ENCODE measurements at places on chromosomes 5 and 9.

- no peak for DNase-seq
Measured at GRCh38 chr5:139678751-139679750, 30.9 kb downstream of the CXXC5 start.

DNA sequence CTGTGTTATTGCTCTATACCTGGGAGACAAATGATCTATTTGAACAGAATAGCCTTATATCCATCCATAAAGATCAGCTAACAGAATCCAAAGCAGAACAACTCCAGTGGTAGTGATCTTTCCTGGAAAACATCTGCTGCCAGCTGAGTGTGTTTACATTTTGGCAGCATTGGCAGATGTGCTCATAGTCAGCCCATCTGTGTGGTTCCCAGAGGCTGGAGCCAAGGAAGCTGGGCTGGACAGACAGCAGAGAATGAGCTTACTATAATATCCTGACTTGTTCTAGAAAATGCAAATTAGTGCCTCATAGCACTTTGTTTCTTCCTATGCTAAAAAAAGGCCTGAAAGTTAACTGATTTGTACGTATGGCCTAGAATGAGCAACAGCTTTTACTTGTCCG, 99.7 kb downstream of the ST8SIA4 start:
- DNase-seq = no peak

DNA sequence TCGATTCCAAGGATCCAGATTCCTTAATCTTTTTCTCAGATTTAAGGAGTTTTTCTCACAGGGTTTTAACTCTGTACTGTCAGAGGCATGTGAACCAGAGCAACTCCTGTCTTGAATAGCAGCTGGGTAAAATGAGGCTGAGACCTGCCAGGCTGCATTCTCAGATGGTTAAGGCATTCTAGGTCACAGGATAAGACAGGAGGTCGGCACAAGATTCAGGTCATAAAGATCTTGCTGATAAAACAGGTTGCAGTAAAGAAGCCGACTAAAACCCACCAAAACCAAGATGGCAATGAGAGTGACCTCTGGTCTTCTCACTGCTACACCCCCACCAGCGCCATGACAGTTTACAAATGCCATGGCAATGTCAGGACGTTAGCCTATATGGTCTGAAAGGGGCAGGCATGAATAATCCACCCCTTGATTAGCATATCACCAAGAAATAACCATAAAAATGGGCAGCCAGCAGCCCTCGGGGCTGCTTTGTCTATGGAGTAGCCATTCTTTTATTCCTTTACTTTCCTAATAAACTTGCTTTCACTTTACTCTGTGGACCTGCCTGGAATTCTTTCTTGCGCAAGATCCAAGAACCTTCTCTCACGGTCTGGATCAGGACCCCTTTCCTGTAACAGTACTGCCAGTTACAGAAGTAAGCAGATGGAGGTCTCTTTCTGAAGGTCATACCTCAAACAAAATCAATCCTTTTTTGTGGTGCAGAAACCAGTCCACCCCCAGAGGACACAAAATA, 87.1 kb downstream of the SLC38A9 start:
- no peak for DNase-seq

- DNase-seq = no peak
Measured at GRCh38 chr5:27947088-27947487, 908.7 kb upstream of the CDH9 start.

- no peak for DNase-seq
Measured at GRCh38 chr9:89494199-89494598, 3.7 kb downstream of the SEMA4D start.

DNA sequence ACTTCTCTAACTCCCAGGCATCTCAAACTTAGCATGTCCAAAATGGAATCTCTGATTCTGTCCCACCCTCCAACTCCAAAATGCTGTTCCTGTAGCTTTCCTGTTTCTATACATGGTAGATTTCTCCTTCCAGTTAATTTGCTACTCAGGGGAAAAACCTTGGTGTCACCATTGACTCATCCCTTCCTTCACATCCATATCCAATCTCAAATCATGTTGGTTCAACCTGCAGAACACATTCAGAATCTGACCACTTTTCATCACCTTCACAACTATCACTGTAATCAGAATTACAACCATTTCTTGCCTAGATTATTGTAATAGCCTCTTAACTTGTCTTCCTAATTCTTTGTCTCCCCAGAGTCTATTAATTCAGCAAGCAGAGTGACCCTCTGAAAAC, 10.8 kb downstream of the RIOK2 start:
- no peak for DNase-seq

DNA sequence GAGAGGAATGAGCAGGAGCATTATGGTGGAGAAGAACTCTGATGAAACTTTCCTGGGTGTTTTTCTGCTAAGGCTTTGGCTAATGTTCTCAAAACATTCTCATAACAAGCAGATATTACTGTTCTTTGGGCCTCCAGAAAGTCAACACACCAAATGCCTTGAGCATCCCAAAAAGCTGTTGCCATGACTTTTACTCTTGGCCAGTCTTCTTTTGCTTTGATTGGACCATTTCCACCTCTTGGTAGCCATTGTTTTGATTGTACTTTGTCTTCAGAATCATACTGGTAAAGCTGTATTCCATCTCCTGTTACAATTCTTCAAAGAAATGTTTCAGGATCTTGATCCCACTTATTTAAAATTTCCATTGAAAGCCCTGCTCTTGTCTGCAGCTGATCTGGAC, 139.6 kb downstream of the MAN2A1 start:
- no peak for DNase-seq

GRCh38 chr9:93065135-93065720, 6.7 kb downstream of the SUSD3 start:
- no peak for DNase-seq

DNA sequence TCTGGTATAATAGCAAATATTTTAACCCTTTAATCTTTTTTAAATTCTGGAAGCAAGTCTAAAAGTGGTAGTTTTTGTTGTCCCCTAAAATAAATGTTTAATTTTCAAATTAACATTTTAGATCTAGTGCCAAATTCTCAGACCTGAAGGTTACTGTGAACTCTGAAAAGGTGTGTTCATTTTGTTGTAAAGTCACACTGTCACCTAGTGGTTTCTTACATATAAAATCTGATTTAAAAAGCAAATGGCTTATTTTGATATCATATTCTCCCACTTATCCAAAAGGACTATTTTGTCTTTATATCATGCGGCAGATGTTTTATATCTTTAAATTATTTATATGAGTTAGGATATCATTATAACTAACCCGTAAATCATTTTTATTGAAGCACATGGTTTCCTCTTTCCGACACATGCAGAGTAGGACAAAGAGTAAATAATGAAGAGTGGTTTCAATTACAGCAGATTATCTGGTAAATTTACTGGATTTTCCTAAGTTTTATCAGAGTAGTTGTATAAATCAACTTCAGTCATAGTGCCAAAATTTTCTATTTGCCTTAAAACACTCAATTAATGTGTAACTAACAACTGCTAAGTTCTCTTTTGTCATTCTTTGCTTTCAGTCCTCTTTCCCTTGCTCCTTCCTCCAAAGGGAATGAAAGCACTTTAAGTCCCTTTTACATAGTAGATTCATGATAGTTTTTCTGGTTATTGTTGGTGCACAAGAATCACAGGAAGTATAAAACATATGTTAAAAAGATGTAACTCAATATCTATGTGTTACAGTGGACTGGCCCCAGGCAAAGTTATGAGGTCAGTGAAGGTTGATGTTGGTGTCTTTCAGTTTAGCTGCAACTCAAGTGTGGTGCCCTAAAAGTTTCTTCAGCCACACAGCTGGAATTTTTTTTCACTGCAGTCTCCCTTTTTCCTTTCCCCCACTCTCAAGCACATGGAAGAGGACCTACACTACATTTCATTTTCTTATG, 189.6 kb downstream of the COX7C start:
- DNase-seq = no peak

- no peak for DNase-seq
Measured at GRCh38 chr9:33065157-33066076, 11.1 kb downstream of the SMU1 start.

GRCh38 chr5:10856683-10857337, 95.8 kb upstream of the DAP start:
- DNase-seq = no peak

- DNase-seq = no peak
Measured at GRCh38 chr5:85340790-85341189, 956.1 kb upstream of the EDIL3 start.

DNA sequence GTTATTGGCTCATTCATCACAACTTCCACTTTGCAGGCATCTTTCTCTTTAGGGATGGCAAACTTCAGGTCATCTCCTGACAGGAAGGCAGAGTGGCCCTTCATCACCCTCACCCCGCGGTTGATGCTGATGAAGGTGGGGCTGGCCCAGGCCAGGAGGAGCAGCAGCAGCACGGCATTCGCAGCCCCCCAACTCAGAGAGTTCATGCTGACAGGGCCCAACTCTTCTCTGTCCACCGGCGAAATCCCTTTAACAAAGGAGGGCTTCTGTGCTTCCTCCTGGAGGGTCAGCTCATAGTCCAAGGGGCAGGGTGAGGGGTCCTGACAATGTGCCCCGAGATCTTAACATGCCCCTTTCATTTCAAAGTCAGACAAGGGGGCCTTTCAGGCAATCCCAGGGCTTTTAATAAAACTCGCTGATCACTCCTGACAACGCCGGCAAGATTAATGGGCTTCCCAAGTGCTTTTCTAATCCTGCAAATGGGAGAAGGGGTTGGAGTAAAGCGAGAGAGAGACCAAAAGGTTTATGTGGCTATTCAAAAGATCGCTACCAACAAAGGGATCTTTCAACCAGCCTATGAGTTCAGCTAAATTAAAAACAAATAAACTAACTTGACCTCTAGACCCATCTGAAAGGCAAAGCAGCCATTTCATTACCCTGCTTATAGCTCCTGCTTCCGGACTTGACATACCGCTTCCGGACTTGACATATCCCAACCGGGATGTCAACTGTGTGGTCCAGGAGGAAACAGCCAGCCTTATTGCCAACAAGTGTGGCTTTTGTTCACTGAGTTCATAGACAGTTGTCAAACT, 41.2 kb downstream of the FREM1 start:
- no peak for DNase-seq

DNA sequence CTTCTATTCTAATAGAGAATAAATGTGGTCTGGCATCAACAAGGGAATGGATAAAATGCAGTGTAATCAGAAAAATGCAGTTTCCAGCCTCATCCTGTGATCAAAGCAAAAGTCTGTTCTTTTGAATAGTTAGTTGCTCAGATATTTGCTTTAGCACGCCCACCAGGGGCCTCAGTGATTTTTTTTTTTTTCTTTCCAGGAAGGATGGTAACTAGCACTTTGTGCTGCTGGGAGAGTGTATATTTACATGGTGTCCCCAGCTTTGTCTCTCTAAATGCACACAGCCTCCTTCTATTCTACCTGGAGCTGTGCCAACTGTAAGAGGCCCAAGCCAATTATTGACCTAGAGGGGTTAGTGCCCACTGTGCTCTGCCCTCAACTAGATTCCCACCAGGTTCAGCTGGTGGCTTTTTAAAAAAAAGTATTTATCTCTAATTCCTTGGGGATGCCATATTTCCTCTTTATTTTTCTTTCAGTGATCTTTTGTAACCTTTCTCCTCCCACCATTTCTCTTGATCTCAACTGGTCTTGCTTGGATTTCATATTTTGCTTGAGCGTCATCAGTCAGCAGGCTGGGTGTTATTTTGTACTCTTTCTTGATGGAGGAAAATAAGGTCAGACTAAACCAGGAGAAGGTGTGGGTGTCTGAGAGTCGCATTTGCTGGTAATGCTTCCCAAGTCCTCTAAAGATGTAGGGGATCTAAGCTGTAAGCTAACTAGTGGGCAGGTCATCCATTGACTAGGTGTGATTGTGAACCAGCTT, 193.0 kb upstream of the C9orf72 start:
- no peak for DNase-seq

DNA sequence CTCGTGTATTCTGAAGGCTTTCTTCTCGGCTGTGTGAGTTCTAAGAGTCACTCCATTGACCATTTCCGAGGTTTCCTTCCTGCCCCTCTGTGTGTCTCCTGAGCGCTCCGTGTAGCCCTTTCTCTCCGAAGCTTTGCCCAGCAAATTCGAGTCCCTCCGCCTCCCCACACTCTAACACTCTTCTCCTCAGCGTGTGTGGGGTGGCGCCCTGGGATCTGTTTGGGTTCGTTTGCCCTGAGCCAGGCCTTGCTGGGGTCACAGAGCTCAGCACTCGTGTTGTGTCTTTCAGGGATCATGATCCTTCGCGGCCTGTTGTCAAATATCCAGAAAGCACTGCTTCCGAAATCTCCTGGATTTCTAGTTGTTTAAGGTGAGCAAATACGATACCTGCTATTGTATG, 5.6 kb upstream of the PAEP start:
- DNase-seq = no peak

DNA sequence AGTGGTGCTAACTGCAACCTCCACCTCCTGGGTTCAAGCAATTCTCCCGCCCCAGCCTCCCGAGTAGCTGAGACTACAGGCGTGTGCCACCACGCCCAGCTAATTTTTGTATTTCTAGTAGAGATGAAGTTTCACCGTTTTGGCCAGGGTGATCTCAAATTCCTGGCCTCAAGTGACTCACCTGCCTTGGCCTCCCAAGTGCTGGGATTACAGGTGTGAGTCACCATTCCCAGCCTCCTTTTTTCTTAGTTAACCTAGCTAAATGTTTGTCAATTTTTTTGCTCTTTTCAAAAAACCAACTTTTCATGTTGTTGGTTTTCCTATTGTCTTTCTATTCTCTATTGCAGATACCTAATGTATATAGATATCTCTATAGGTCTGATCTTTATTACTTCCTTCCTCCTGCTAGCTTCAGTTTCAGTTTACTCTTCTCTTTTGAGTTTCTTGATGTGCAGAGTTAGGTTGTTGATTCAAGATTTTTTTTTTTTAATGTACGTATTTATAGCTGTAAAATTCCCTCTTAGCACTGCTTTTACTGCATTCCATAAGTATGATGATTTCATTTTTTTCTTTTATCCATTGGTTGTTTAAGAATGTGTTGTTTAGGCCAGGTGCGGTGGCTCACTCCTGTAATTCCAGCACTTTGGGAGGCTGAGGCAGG, 32.9 kb downstream of the FGD3 start:
- no peak for DNase-seq

DNA sequence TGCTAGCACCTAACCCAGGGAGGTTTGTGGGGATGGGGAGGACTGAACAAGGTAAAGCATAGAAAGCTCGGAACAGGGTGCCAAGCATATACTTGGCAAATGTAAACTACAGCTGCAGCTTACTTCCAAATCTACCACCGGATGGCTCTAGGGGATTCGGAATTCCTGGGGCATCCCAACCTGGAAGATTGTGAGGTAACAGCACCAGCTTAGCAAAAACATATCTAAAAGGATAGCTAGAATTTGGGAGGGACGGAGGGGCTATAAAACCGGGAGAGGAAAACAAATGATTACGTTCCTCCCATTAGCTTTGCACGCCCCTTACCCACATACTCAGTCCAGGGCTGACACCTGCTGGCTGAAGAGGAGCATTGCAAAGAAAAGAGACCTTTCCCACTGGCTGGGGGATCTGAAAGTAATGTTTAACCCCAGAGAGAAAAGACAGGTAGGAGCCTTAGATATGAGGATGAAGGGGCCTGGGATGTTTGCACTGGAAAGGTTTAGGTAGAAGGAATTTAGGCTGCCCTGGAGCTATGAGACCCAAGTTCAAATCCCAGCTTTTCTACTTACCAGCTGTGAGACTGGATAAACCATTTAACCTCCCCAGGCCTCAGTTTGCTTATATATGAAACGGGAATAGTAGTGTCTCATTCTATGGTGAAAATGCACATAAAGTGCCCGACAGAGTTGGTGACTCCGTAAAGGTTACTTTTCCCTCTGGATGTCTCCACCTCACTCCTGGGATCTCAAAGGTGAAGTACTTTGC, 73.6 kb downstream of the FAM114A2 start:
- no peak for DNase-seq

- no peak for DNase-seq
Measured at GRCh38 chr5:116583085-116583861, 8.7 kb upstream of the SEMA6A start.
